ENCODE measurements at places on chromosomes 4 and X. TPM values are rescaled to one million over a fixed set of nuclear protein-coding genes. Genes with fewer than 3 reads are reported as not detected.

Gene PIGA
- total RNA-seq: 10.2 TPM

DNA sequence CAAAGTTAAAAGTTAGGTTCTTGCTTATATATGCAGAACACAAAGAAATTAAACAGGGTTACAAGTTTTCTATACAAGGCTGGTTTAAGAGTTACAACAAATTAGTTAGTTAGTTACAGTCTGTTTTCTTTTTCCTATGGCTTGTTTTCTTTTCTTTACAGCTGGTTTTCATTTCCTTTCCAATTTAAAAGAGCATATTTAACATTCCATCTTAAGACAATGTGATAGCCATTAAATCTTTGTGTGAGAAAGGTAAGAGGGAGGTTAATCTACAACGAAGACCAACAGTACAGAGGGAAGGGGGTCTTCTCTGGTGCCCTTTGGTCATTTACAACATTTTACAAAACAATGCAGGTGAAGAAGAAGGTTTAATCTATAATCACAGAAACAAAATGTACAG lies 290.6 kb downstream of the ZNF674 start:
- H3K4me3 ChIP-seq: no peak overlapping the region
- H3K27me3 ChIP-seq: no peaks in the 10 kb centered on the region
- H3K27ac ChIP-seq: no peak overlapping the region
- no peaks in the 10 kb centered on the region for H3K36me3 ChIP-seq
- H3K4me1 ChIP-seq: no peaks in the 10 kb centered on the region

DNA sequence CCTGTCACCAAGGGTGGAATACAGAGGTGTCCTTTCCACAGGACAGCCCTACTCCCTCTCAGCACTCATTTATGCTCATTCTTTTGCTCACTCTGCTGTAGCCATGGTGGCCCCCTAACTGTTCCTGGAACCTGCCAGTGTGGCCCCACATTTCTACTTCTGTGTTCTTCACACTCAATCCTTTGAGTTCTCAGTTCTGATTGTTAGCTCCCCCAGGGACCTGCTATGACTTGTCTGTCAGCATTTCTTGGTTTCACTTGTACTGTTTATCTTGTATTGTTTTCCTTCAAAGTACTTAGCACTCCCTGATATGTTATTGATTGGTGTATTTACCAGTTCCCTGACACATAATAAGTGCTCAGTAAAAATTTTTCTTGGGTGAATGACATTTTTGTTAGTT lies 14.9 kb downstream of the VBP1 start:
- H3K4me3 ChIP-seq: no peak overlapping the region
- no peak for DNase-seq
- no peak overlapping the region for H3K27ac ChIP-seq
- no peaks in the 10 kb centered on the region for H3K4me1 ChIP-seq

DNA sequence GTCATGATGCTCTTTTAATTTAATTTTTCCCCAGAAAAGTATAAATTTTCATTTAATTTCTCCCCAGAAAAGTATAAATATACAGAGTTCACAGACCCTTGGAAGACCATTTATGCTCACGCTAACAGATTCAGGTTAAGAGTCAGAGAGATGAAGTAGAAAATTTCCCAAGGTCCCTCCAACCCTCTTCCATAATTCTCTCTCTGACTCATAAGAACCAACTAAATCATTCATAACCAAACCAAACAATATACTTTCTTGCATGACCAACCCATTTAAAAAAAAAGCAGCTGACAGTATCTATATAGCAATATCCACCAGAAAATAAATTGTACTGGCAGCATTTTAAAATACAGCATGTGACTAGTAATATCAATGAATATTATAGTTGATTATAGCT lies 3.9 kb downstream of the KLHL8 start:
- no peak overlapping the region for H3K27ac ChIP-seq
- H3K27me3 ChIP-seq: no peaks in the 10 kb centered on the region
- H3K4me1 ChIP-seq: peaks cover 11% of the 10 kb centered on the region
- no peak for DNase-seq

DNA sequence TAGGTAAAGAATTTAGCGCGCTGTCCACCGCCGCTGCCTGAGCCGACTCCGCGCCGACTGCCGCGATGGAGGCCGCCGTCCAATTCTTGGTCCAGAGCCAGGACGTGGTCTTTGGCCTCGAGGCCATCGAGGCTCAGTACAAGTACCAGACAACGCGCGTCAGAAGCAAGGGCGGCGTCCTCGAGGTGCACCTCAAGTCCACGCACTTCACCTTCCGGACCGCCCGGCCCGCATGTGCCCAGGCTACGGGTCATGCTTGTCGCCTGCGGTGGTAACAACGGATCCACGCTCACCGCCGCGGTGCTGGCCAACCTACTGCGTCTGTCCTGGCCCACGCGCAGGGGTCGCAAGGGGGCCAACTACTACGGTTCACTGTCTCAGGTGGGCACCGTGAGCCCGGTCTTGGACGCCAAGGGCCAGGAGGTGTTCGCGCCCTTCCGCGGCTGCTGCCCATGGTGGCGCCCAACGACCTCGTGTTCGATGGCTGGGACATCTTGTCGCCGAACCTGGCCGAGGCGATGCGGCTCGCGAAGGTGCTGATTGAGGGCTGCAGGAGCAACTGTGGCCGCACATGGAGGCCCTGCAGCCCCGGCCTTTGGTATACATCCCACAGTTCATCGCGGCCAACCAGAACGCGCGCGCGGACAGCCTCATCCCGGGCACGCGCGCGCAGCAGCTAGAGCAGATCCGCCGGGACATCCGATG lies 128.0 kb downstream of the ANAPC4 start:
- no peak overlapping the region for H3K27ac ChIP-seq
- H3K4me1 ChIP-seq: no peaks in the 10 kb centered on the region
- H3K4me3 ChIP-seq: no peak overlapping the region

Gene ESX1
- not detected for total RNA-seq

Gene PRDM8
- 12.6 TPM for total RNA-seq

Gene CFAP99
- not detected for total RNA-seq

Gene KIAA1210
- total RNA-seq: not detected

Gene MAGEA9B
- not detected for total RNA-seq

Gene USP17L18
- not detected for total RNA-seq

DNA sequence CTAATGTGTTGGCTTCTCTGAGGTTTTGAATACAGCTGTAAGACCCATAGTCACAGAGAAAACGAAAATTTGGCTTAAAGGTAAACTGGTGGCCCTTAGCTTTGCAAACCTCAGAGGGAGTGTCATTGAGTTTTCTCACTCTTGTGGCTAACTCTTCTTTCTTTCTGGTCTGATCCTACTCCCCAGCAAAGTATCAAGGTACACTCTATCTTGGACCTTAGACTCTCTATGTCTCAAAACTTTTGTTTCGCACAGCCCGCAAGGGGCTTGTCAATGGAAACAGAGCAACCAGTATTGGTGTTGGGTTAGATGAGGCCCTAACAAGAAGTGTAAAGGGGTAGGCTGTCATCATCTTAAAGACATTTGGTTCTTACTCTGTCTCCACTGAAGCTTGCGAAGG lies 19.8 kb downstream of the APOO start:
- no peaks in the 10 kb centered on the region for H3K27me3 ChIP-seq
- H3K4me3 ChIP-seq: no peak overlapping the region
- no peaks in the 10 kb centered on the region for H3K4me1 ChIP-seq
- no peak for DNase-seq

DNA sequence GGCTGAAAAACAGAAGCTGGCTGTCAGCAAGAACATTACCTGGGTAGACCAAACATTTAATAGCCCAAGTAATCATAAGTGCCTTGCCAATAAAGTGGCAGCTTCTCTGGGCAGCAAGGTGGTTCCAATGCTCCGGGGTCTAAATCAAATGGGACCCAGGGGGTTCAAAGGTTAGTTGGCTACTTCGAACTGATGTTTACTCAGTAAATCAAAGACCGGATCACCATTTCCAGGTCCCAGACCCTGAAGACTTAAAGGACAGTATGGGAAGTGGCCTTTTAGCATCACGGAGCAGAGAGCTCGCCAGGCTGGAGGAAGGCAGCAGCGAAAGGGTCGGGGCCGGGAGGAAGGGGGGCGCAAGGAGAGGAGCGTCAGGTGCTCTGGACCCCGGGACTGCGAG lies 1.0 kb downstream of the SH3KBP1 start:
- H3K27me3 ChIP-seq: no peaks in the 10 kb centered on the region
- no peak for DNase-seq
- H3K4me1 ChIP-seq: peaks cover 4% of the 10 kb centered on the region
- peak overlapping the region; percentile 41 for H3K4me3 ChIP-seq
- H3K36me3 ChIP-seq: no peaks in the 10 kb centered on the region
- H3K27ac ChIP-seq: no peak overlapping the region

DNA sequence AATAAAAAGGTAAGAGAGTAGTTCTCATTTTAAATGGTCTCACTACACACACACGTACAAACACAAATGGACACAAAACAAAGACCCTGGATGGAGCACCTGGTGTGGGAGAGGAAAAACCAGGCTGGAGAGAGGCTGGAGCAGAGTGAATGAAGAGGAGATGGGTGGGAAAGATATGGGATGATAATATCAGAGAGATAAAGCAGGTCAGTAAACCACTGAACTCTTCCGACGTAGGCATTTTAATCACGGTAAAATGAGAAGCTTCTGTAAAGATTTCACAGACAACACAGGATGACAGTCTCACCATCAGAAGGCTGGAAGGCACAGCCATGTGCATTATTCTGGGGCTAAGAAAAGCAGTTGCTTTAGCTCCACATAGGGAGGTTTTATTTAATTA lies 532.8 kb downstream of the KCNIP4 start:
- no peaks in the 10 kb centered on the region for H3K27me3 ChIP-seq
- no peak overlapping the region for H3K4me3 ChIP-seq
- no peaks in the 10 kb centered on the region for H3K4me1 ChIP-seq
- no peak for DNase-seq
- H3K36me3 ChIP-seq: no peaks in the 10 kb centered on the region

DNA sequence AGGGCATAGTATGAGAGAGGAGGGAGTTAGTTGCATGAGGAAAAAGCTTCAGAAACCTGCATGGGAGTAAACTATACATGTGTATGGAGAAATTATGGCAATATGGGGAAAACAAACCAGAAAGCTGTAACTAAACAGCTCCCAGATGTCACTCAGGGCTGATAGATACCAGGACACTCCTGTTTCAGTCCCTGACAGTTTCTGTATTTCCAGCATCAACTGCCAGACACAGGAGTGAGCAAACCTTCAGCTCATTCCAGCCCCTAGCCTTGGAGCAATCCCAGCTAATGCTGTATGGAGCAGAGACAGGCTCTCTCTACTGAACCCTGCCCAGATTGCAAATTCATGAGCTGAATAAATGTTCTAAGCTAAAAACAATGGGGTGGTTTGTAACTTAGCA lies 382.9 kb upstream of the MAGEB18 start:
- no peaks in the 10 kb centered on the region for H3K27me3 ChIP-seq
- no peak overlapping the region for H3K27ac ChIP-seq
- H3K4me1 ChIP-seq: no peaks in the 10 kb centered on the region
- DNase-seq: no peak

DNA sequence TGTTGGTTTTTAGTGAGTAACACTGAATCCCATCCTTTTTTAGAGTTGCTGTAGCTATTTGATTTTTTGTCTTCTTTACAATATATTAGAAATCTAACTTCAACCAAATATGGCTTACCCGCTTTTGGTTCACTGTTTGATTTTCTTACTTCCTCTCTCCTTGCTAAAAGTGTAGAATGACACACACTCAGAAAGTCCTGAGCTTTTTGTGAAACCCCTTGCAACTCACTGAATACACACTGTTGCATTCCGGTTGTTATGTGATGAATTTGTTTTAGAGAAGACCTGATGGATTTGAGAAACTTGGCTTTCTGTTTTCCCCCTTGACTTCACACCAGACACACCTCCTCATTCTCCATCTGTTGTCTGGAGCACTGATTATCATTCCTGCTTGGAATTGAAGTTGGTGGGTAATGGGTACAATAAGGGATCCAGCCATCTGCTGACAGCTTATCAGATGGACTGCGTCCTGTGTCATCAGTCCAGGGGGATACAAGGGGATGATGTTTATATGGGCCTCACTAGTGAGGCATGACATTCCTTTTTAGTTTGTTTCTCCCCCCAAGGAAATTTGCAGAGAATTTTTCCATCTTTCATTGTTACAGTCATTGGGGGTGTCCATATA lies 5.2 kb downstream of the TMEM164 start:
- DNase-seq: no peak
- H3K27ac ChIP-seq: no peak overlapping the region
- no peaks in the 10 kb centered on the region for H3K36me3 ChIP-seq
- H3K27me3 ChIP-seq: no peaks in the 10 kb centered on the region
- no peak overlapping the region for H3K4me3 ChIP-seq

GRCh38 chr4:169253904-169254303 lies 16.9 kb downstream of the SH3RF1 start:
- H3K27me3 ChIP-seq: no peaks in the 10 kb centered on the region
- DNase-seq: no peak

GRCh38 chrX:126580877-126581276 lies 28.3 kb upstream of the DCAF12L1 start:
- H3K36me3 ChIP-seq: no peaks in the 10 kb centered on the region
- no peaks in the 10 kb centered on the region for H3K4me1 ChIP-seq
- H3K27ac ChIP-seq: no peak overlapping the region
- no peak overlapping the region for H3K4me3 ChIP-seq

DNA sequence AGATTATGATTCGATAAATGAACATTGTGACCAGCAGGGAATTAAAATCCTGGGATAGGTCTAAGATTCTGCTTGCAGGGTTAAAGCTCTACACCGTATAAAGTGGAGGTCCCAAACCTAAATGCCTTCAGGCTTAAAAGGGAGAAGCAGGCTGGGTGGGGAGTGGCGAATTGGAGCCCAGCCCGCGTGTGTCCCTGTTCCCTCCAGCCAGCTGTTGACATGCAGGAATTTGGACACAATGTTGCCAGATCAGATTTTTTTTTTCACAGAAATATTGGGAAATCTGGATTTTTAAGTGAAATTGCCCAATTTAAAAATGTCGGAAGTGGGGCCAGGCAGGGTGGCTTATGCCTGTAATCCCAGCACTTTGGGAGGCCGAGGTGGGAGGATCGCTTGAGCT lies 60.5 kb downstream of the ELF4 start:
- no peak overlapping the region for H3K4me3 ChIP-seq
- H3K27me3 ChIP-seq: no peaks in the 10 kb centered on the region
- no peak overlapping the region for H3K27ac ChIP-seq
- no peaks in the 10 kb centered on the region for H3K4me1 ChIP-seq
- H3K36me3 ChIP-seq: no peaks in the 10 kb centered on the region

DNA sequence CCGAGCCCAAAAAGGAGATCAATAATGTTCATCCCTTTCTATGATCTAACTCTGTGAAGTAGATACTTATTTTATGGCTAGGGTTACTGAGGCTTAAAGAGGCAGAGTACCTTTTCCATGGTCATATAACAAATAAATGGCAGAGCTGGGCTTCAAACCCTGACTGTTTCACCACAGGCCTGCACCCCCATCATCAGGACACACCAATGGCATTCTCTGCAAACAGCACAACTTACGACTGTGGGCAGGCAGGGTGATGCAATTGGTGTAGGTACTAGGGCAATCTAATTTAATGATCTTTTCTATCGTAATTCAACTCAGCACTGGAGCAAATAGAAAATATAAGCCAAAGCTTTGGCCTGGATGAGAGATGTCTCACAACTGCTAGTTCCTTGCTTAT lies 118.8 kb upstream of the CBR4 start:
- no peaks in the 10 kb centered on the region for H3K36me3 ChIP-seq
- H3K4me1 ChIP-seq: no peaks in the 10 kb centered on the region
- H3K27me3 ChIP-seq: no peaks in the 10 kb centered on the region
- no peak overlapping the region for H3K4me3 ChIP-seq
- no peak for DNase-seq

Gene LYAR
- total RNA-seq: 32.5 TPM

All from uterus (tissue), 4 donors.